H4 (cell line): ENCODE measurements at places on chromosomes 7 and 10.

DNA sequence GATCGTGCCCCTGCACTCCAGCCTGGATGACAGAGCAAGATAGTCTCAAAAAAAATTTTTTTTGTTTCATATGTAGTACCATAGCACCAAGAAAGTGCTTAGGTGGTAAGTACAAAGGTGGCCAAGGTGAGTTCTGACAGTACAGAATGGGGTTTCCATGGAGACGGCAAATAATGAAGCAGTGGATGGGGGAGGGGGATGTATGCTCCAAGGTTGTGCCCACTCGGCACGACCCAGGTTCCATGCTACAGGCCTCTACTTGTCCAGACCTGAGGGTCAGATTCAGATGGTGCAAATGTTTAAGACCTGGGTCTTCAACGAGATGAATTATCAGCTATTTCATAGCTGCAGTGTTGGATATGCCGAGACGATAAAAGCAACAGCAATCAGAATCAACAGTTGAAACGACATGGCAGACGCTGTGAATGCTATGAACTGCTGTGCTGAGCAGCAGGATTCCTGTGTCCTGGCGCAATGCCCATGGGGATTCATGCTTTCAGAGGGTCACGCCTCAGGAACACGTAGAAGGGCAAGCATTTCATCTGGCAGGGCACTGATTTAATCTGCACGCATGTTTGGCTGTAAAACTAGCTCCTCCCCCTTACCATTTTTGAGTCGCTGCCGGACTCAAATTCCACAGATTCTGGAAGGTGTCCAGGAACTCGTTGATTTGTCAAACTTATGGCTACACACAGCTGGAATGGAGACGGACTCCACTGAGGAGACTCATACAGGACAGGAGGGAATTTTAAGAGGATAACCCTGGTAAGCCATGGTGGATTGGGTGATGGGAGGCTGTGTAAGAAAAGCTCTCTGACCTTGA, 256.5 kb downstream of the FRMD4A start:
- DNase-seq: peak; percentile 94

DNA sequence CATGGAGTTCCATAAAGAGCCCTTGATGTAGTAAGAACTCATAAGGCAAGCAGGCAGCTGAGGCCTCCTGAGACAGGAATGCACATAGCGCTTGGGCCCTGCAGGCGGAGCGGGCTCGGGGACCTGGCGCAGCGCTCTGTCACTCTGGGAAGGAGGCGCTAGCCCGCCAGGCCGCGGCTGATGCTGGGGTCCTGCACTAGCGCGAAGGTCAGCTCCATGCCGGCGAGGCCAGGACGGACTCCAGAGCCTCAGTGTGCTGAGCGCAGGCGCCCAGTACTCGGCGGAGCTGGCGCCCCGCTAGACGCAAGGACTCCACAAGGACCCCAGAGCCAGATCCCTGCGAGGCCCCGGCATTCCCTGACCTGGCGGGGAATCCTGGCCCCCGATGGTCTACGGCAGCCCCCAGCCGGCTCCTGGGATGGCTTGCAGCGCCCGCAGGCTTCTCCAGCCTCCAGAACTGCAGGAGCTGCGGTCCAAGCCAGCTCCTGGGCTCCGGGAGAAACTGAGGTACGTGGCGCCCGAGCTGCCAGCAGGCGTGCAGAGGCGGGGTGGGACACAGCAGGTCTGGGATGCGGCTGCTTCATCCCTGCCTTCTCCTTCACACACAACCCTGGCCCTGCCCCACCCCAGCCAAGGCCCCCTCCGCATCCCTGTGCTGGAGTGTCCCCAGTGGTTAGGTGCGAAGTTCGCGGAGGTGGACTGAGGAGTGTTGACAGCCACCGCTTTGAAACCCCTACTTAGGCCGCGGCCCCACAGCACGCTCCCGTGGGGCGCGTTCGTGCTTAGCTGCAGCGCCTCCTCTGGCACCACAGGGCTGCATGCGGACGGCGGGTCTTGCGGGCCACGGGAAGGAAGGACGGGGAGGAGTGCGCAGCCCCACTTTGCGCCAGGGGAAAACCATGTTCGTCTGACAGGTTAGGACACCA, 761.5 kb upstream of the POM121L12 start:
- no peak for DNase-seq

DNA sequence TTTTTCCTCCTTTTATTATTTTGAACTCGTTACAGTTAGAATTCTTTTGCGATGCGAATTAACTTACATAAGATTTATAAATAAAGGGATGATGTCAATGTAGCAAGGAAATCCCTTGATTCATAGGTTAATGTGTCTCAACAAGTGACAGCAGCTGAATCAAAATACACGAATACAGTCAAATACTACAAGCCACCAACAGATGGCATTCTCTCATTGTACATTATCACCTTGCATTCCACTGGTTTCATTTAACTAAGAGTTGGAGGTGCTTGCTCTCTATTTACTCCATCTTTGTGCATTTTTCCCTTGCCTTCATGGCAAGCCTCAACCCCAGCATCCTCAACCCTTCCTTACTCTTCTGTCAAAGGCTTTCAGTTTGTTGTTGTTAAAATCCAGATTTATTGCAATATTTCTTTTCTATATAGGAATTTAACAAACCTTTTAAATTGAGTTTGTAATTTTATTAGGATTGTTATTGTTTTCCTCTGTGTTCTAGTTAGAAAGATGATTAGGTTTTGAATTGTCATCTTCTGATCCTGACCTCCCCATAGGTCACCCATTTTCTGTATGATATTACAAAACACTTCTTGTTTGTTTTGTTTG, 78.3 kb downstream of the SLC25A40 start:
- DNase-seq: peak; percentile 66

DNA sequence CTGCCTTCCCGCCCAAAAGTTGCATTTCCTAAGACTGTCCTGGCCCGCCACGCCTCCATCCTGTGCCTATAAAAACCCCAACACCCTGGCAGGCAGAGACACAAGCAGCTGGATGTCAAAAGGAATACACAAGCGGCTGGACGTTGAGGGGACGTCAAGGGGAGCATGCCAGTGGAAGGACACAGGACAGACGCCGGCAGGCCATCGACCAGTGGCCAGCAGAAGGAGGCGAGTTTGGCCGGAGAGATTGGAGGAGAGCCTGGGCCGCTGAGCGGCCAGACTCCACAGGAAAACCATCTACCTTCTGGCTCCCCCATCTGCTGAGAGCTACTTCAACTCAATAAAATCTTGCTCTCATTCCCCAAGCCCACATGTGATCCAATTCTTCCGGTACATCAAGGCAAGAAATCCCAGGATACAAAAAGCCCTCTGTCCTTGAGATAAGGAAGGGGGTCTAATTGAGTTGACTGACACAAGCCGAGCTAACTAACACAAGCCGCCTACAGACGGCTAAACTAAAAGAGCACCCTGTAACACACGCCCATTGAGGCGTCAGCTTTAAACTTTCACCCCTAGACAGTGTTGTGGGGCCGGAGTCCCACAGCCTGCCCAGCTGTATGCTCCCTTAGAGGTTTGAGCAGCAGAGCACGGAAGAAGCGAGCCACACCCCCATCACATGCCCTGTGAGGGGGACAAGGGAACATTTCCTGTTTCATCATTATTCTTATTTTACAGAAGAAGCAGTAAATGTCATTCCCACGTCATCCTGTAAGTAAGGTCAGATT, 150.3 kb upstream of the PHYHIPL start:
- DNase-seq: no peak

DNA sequence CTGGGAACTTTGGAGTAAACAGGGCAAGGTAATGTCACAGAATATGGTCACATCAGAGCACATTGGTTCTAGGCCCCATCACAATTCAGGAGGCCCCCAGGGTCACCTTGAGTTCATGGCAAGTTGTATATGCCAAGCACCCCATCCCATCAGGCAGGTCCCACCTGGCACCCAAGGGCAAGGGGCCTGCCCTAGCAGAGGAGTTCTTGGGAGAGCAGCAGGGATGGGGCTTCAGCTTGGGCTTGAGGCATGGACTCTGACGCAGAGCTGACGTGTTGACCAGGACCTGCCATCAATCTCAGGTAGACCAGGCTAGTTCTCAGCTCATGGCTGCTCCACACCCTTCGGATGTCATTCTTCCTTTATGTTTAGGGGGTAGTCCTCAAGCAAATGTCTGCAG, 20.9 kb downstream of the PLAC9 start:
- no peak for DNase-seq

- peak; percentile 100 for DNase-seq
Observed at GRCh38 chr7:139340037-139340807, 915 bp upstream of the FMC1 start.

GRCh38 chr7:668139-668931, 58.2 kb upstream of the DNAAF5 start:
- DNase-seq: peak; percentile 58

DNA sequence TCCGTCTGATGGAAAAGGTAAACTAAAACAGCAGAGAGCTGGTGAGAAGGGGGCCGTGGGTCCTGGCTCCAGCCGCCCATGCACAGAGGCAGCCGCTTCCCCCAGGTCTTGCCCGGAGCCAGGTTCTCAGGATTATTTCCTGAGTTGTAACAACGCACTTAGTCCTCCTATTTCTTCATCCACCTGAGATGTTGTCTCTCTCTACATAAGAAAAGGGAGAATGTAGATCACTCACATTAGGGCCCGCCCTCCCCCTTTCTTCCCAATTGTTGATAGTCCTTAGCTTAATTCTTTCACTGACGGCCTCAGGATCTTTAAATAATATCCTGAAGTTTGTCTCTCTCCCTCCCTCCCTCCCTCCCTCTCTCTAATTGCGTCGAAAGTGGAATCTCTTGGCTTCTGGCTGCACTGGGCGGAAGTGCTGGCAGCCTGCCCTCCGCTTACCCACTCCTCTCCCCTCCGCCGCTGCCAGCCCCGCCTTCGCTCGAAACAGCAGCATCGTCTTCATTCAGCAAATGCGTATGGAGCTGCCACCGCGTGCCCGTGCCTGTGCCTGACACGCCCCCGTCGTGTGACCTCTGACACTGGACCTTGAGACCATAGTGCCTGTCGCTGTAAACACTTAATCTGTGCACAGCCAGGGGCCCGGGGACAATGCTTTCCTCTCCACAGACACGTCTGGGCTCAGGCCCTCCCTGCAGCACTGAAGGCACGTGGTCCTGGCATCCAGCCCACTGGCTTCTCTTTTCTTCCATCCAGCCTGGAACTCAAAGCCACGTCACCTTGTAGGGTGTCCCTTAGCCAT, 174.5 kb upstream of the PPP2R2D start:
- no peak for DNase-seq

DNA sequence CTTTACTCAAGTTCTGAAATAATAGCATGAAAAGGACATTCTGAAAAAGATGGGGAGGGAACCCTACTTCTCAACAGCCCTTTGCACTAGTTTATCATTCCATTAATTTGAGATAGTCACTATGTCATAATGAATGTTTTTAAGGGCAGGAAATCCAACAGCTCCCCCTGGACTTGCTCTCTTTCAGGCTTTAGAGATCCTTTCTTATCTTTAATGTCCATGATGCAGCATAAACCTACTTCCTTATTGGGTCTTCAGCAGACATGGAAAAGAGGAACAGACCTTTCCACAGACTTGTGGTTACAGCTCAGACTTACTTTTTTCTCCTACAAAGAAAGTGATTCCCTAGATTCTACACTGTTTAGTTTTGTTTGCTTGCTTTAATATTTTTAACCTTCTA, 87.3 kb downstream of the IDE start:
- no peak for DNase-seq
